ENCODE measurements at places on chromosomes 16 and 17. TPM values are rescaled to one million over a fixed set of nuclear protein-coding genes. Genes with fewer than 3 reads are reported as not detected.

DNA sequence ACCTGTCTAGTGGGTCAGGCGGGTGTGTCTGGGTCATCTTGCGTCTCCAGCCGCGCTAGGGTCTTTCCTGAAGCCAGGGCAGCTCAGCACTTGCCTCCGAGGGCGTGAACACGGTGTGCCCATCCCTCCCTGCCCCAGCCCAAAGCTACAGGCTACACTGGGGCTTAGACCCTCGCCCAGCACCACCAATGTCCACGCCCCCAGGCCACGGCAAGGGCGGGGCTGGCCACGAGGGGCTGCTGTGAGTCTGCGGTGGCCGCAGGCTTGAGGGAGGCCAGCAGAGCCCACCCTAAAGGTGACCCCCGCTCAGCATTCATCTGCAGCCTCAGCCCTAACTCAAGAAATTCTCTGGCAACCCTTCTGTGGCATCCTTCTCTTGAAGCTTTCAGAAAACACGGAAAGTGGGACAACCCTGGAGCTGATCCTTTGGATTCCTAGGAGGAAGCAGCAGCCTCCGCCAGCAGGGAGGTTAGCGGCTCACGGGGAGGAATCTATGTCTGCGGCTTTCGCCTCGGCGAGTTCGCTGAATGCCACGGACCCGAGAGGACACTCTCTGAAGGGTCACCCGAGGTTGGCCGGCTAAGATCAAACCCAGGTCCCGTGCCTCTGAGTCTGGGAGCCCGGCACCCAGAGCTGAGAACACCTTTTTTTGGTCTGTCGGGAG, 41.7 kb downstream of the TIMM22 start:
- no peaks in the 10 kb centered on the region for H3K36me3 ChIP-seq
- H3K4me1 ChIP-seq, result no peaks in the 10 kb centered on the region
- no peak for DNase-seq

FN3K gene
- total RNA-seq, result 9.9 TPM

TNK1 gene
- total RNA-seq, result 16.8 TPM

DHX38 gene
- total RNA-seq, result 71.0 TPM

SCN4A gene
- 2.7 TPM for total RNA-seq

DNA sequence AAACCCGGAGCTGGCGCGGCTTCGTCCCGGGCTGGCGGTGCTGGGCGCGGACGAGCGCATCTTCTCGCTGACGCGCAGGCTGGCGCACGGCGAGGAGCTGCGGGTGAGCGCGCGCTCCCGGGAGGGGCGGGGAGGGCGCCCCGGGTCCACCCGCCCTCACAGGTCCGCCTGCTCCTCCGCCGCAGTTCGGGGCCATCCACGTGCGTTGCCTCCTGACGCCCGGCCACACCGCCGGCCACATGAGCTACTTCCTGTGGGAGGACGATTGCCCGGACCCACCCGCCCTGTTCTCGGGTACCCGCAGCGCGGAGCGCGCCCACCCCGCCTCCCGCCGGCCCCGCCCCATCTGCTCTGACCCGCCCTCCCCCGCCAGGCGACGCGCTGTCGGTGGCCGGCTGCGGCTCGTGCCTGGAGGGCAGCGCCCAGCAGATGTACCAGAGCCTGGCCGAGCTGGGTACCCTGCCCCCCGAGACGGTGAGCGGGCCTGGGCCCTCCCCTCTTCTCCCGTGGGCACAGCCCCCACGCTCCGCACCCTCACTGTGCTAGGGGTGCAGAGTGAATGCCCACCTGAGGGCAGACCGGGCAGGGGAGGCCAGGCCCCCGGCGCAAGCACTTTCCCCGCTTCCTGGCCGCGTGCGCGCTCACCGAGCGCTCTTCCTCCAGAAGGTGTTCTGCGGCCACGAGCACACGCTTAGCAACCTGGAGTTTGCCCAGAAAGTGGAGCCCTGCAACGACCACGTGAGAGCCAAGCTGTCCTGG, 1.4 kb downstream of the HAGHL start:
- H3K36me3 ChIP-seq, result no peaks in the 10 kb centered on the region
- H3K27ac ChIP-seq, result peak overlapping the region; percentile 96
- DNase-seq, result peak; percentile 86
- H3K4me1 ChIP-seq, result peaks cover 31% of the 10 kb centered on the region
- H3K4me3 ChIP-seq, result peak overlapping the region; percentile 89

ACE gene
- total RNA-seq, result 7.7 TPM

SUPT6H gene
- 62.1 TPM for total RNA-seq

CACNA1G gene
- 3.4 TPM for total RNA-seq

DNA sequence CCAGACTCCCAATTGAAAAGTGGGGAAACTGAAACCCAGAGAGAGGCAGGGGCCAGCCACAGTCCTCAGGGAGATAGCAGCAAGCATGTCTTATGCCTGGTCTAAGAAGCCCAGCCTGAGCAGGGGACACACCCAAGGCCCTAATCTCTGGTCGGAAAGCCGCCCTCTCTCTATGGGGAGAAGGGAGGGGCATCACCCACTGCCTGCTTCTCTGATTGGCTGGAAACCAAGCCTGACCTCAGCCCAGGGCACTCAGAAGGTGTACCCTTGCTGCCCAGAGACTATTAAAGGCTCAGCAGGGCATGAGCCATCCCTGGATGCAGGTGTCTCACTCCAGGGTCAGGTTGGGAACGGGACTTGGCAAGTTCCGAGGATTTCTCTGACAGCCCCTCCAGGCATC, 5.7 kb upstream of the KRT13 start:
- peaks cover 13% of the 10 kb centered on the region for H3K4me1 ChIP-seq
- no peak overlapping the region for H3K4me3 ChIP-seq
- H3K27me3 ChIP-seq, result no peaks in the 10 kb centered on the region
- no peaks in the 10 kb centered on the region for H3K36me3 ChIP-seq
- no peak overlapping the region for H3K27ac ChIP-seq

KIAA0753 gene
- 18.3 TPM for total RNA-seq

DNA sequence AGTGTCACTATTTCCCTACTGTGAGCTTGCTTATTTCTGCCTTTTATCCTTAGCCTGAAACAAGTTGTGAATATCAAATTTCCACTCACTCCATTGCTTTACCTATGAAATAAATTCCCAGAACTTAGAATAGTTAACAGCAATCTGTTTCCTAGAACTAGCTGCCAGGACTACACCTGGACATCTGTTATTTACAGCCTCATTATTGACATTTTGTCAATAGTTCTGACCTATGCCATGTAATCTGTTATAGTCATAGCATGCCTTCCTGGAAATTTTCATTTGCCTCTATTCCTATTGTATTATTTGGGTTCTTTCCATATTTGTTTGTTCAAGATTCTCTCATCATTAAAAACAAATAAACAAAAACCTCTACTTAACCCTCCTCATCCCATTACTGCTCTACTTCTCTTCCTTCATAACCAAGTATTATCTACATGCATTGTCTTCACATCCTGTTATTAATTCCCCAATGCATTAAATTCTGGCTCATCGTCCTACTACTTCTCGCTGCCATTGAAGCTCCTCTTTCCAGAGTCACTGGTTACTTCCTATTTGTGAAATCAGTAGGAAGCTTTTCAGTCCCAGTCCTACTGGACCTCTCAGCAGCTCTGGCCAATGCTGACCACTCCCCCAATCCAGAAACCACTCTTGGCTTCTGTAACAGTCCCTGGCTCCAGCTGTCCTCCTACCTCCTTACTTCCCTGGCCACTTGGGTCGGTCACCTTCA, 55.3 kb downstream of the PIGL start:
- no peaks in the 10 kb centered on the region for H3K36me3 ChIP-seq
- H3K4me1 ChIP-seq, result peaks cover 13% of the 10 kb centered on the region
- H3K27ac ChIP-seq, result no peak overlapping the region
- no peak overlapping the region for H3K4me3 ChIP-seq
- H3K27me3 ChIP-seq, result no peaks in the 10 kb centered on the region

GRCh38 chr16:71467810-71468209, 5.8 kb upstream of the ZNF23 start:
- H3K4me3 ChIP-seq, result no peak overlapping the region
- no peaks in the 10 kb centered on the region for H3K36me3 ChIP-seq
- no peak overlapping the region for H3K27ac ChIP-seq
- DNase-seq, result no peak
- H3K27me3 ChIP-seq, result no peaks in the 10 kb centered on the region

SLC5A10 gene
- total RNA-seq, result not detected

DNA sequence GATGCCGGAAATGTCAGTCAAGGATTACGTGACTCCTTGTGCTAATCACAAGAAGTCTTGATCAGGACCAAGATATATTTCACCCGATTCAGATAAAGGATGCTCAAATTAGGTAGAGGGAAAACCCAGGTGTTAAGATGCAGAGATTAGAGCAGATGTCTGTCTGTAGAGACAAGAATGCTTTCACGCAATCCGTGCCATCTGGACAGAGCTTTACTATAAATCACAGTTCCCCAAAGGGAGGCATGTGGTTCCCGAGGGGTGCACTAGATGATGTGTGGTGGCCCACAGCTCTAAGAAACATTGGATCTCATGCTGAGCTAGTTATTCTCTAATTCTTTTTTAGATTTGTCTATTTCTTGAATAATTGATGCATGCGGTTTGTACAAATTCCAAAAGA, 9.8 kb upstream of the MAP3K14 start:
- no peak overlapping the region for H3K27ac ChIP-seq
- peaks cover 13% of the 10 kb centered on the region for H3K4me1 ChIP-seq
- no peaks in the 10 kb centered on the region for H3K27me3 ChIP-seq
- H3K36me3 ChIP-seq, result no peaks in the 10 kb centered on the region
- no peak for DNase-seq

DNA sequence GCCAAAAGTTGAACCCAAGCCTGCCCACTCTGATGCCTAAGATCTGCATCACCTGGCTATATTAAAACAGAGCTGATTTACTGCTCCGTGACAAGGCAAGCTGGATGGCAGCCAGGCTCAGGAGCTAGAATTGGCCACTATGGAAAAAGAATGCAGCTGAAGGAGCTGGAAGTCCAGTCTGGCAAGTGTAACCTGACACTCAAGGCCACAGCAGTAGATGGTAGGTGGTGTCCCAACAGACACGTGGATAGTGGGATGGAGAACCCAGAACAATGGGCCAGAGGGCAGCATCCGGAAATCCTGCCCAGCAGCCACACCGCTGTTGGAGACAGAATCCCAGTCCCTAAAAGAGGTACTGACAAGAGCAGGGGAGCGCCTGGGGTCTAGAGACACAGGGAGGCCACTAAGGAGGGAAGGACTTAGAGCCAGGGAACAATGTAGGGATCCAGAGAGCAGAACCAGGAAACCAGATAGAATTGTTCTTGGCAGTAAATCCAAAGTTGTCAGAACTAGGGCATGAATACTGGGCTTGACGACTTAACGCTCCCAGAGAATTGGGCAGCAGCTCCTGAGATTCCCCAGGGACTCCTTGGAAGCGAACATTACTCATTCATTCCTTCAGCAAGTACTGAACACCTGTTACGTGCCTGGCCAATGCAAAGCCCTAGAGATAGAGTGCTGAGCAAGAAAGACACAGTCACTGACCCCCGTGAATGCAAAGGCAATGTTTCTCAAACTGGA, 85.7 kb downstream of the CDYL2 start:
- H3K36me3 ChIP-seq, result no peaks in the 10 kb centered on the region
- H3K4me1 ChIP-seq, result 0 out of 2 replicates have a peak, but pooled peaks cover 3% of the 10 kb centered on the region
- no peak overlapping the region for H3K27ac ChIP-seq

MNT gene
- total RNA-seq, result 37.0 TPM

- H3K27ac ChIP-seq, result peak overlapping the region; percentile 53
- peaks cover 4% of the 10 kb centered on the region for H3K27me3 ChIP-seq
- no peaks in the 10 kb centered on the region for H3K36me3 ChIP-seq
- H3K4me3 ChIP-seq, result peak overlapping the region; percentile 36
- DNase-seq, result peak; percentile 96
Observed at GRCh38 chr17:7060165-7060891, 16.4 kb upstream of the SLC16A11 start.

DNA sequence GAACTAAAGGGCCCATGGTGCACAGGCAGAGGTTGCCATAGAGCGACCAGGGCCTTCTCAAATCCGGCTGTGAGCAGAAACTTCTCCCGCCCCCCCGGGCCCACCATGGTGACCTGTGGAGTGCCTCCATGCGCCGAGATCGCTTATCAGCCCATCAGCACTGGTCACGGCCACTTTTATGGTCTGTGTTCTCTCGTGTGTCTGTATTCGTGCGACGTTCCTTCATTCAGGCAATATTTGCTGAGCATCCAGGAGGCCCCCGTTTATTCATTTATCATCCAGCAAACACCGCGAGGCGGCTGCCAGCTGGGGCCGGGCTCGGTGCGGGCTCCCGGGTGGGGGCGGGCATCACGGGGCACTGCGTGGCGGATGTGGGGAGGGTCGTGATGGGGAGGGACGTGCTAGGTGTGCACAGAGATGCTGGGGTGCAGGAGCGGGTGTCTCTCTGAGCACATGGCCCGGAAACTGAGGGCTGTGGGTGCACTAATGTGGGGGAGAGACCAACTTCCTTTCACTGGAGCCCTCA, 88.0 kb upstream of the CBX4 start:
- no peaks in the 10 kb centered on the region for H3K36me3 ChIP-seq
- H3K27me3 ChIP-seq, result no peaks in the 10 kb centered on the region
- H3K27ac ChIP-seq, result no peak overlapping the region
- peaks cover 20% of the 10 kb centered on the region for H3K4me1 ChIP-seq
- no peak for DNase-seq

DNA sequence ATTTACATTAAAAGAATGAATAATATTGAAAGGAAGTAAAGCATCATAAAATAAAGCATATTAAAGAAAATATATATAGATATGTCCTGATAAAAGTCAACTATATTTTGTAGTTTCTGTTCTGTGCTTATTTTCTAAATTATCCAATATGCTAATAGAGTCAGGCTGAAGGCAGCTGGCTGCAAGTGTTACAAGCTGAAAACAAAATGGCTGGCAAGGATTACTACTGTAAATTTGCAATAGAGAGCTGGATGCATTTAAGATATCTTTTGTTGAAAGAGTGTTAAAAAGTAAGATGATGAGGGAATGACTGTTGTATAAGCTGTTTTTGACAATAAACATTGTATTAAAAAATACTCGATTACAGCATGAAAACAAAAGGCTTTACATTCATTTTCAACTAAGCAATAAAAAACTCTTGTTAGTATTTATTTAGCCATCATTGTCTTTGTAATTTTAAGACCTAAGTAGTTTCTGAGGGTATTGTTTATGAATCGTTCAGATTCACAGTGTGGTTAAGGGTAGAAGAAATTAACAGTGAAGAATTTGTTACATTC, 76.3 kb downstream of the TANC2 start:
- no peaks in the 10 kb centered on the region for H3K27me3 ChIP-seq
- no peak overlapping the region for H3K4me3 ChIP-seq
- no peaks in the 10 kb centered on the region for H3K36me3 ChIP-seq
- peaks cover 19% of the 10 kb centered on the region for H3K4me1 ChIP-seq

- no peak overlapping the region for H3K4me3 ChIP-seq
- no peak overlapping the region for H3K27ac ChIP-seq
- no peaks in the 10 kb centered on the region for H3K36me3 ChIP-seq
Observed at GRCh38 chr17:77728871-77729270, 229.6 kb upstream of the TNRC6C start.

CCL2 gene
- total RNA-seq, result not detected

DNA sequence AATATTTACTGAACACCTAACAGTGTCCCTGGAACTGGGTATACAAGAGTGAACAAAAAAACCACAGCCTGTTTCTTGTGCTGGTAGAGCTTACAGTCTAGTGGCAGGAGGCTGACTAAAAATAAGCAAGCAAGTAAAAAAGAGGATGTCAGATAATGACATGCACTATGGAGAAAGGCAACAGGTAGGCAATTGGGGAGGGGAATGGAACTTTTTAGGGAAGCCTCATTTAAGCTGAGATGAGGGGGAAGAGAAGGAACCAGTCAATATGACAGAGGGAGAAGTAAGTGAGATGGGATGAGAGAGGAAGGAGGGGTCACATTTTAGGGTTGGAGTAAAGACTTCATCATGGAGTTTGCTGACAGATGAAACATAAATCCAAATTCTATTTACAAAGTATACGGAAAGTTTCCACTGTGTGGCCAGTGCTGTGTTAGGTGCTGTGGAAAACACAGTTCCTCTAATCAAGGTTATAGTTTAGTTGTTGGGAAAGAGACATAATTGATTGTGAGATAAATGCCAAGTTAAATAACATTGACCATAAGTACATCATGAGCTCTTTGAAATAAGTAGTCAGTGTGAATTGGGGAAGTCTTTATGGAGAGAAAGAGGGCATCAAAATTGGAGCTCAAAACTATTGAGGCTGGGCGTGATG, 251.4 kb downstream of the FTO start:
- no peaks in the 10 kb centered on the region for H3K4me1 ChIP-seq
- H3K27me3 ChIP-seq, result no peaks in the 10 kb centered on the region
- DNase-seq, result no peak
- H3K4me3 ChIP-seq, result no peak overlapping the region
